OCI-LY7 (cell line): ENCODE measurements at places on chromosomes 12 and 14. TPM values are rescaled to one million over a fixed set of nuclear protein-coding genes. Genes with fewer than 3 reads are reported as not detected.

TEAD4 gene
- total RNA-seq, result not detected in 2 replicates

GPRC5D gene
- total RNA-seq, result not detected in 2 replicates

CCDC196 gene
- not detected in 2 replicates for total RNA-seq

CNTN1 gene
- not detected in 2 replicates for total RNA-seq

P2RX2 gene
- total RNA-seq, result not detected in 2 replicates

SERPINA10 gene
- total RNA-seq, result not detected in 2 replicates

DEPDC4 gene
- total RNA-seq, result 3.4 and 4.1 TPM in 2 replicates

RNF10 gene
- 150 TPM in 2 replicates for total RNA-seq

RNASE3 gene
- not detected in 2 replicates for total RNA-seq

GARIN6 gene
- not detected in 2 replicates for total RNA-seq

IFNG-AS1 gene
- total RNA-seq, result 36.8 and 37.8 TPM in 2 replicates

FAM90A1 gene
- total RNA-seq, result not detected in 2 replicates

DNA sequence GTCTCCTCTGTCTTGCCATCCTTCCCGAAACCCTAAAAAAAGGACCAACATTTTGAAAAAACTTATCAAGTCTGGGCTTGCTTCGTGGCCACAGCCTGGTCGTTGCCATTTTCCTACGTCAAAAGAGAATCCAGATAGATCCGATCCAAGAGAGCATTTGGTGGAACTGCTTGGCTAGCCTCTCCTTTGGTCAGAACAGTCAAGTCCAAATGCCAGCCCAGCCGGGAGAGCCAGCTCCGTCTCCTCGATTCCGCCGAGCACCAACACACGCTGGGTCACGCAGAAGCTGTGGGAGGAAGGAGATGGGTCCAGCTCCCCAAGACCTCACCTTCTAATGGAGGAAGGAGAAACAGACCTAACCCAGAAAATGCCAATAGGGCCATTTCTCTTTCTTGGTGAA lies 9.3 kb upstream of the PRIMA1 start:
- DNase-seq, result no peak

GRCh38 chr12:49187184-49187583 lies 1.7 kb downstream of the TUBA1A start:
- no peak for DNase-seq

DNA sequence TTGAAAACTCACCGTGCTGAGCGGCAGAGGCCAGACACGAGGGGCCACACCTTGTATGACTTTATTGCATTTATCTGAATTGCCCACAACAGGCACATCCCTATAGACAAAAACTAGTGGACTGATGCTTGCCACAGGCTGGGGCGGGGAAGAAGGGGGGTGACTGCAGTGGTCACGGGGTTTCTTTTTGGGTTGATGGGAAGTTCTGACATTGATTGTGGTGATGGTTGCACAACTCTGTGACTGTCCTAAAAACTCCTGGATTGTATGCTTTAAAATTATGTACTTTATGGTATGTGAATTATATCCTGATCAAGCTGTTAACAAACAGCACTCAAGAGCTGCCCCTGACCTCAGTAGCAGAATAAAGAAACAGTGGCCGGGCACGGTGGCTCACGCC lies 25.7 kb downstream of the DHX37 start:
- DNase-seq, result no peak

DNA sequence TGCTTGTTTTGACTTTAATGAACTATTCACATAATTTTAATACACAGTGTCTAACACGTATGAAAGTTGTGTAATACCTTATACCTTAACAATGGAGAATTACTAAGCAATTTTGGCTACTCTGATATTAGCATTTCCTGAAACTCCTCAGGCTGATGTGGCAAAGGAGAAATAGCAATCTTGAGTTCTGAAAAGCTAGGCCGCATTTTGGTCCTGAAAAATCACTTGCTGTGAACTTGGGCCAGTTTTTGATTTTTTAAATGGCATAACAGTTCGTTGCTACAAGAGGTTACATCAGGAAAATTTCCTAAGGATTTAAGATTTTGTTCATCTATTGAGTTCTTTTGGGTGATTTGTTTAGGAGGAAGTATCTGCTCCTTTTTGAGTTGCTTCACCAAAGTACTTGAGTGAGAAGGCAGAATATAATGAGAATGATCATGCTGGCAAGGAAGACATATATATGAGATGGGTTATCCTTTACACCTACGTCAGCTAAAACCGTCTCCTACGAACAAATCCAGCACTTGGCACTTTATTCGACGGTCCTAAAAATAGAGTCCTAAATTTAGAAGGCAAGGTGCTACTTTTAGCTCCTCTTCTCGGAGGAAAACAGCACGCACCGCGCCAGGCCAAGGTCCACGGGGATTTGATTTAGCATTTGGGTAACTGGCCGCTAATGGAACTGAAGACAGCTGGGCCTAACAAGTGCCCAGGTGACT lies 32.2 kb downstream of the MIA2 start:
- no peak for DNase-seq

GRCh38 chr12:57735952-57736740 lies 2.4 kb downstream of the AGAP2 start:
- DNase-seq, result no peak

DNA sequence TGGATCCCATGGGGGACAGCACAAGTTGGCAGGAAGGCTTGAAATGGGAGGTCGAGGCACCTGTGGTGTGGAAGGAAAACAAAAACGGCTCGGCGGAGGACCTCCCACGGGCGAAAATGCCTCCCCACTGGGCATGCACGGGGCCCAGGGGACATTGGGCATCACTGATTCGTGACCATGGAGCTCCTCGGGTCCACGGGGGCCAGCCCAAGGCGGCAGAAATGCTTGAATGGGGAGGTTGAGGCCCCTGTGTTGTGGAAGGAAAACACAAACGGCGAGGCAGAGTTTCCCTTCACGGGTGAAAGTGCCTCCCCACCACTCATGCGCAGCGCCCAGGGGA lies 376.0 kb downstream of the ALG10 start:
- no peak for DNase-seq

DNA sequence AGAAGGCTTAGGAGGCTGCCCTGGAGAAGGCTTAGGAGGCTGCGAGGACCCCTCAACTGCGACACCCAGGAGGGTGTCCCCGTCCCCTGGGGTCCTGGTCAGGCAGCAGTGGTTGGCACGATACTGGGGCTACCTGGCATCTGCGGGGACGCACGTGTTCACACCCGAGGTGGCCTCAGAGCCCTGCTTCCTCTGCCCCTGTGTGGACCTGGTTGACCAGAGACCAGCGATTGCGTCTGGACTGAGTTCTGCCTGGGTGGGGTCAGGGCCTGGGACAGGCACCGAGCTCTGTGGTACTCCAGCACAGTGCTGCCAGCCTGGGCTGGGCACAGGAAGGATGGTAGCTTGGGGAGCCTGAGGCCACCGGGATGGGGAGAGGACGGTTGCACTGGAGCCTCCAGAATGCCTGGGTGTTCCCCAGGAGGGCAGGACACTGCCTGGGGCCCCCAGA lies 735 bp downstream of the ASPG start:
- DNase-seq, result no peak

GRCh38 chr14:53875324-53875897 lies 81.2 kb downstream of the BMP4 start:
- DNase-seq, result no peak

GRCh38 chr14:105422695-105423487 lies 3.3 kb downstream of the MTA1 start:
- no peak for DNase-seq

DNA sequence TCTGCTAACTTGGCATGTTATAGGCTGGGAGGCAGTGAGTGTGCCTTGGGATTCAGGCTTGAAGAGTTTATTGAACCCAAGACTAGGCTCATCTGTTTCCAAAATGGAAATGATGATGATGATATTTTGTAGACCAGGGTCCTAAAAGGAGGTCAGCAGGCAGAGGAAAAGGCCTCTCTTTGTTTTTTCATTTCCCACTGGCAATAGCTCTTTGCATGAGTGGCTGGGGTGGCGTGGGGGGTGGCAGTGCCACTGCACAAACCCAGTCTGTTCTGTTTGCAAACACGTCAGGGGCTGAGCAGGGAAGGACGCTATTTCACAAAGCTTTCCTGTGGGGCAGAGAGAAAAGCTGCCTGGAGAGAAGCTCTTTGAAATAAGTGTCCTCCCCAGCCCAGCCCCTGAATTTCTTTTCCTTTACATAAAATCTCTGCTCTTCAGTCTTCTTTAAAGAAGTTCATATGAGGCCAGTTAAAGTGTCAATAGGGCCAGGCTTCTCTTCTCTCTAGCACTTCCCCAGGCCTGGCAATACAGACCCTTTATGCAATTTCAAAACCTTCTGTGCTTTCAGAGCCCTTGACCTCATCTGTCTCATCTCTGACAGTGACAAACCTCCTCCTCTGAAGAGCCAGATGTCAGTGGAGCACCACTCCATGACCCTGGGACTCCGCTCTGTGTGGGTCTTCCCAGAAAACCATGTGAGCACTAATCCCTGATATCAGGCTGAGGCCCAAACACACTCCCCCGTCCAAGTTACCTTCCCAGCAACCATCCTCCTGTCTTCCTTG lies 72.8 kb downstream of the ZNF664 start:
- no peak for DNase-seq

- DNase-seq, result no peak
Observed at GRCh38 chr12:113899561-113900471, 66.3 kb downstream of the RBM19 start.

GRCh38 chr12:59742841-59743240 lies 147.0 kb downstream of the SLC16A7 start:
- no peak for DNase-seq

GRCh38 chr12:113276946-113277500 lies 55.8 kb downstream of the TPCN1 start:
- no peak for DNase-seq

GRCh38 chr14:104560586-104560945 lies 19.0 kb upstream of the C14orf180 start:
- no peak for DNase-seq

DNA sequence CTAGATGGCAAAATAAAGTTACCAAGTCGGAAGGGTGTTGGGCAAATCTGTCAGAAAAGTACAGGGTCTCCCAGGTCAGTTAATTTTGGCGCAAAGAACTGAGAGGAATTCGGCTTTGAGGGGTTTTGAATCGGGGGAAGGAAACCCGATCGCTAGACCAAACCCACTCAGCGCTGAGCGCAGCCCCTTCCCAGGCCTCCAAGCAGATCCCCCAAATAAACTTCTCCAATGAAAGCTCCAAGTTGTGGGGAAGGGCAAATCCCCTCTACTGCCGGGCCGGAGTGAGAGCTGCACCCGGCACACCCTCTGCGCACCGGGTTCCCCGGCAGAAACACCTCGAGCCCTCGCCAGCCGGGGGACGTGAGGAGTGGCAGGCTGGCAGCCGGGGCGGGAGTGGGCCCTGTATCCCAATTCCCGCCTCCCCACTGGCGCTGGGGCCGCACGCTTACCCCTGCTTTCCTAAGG lies 441 bp downstream of the E2F7 start:
- DNase-seq, result peak; percentile 42

DNA sequence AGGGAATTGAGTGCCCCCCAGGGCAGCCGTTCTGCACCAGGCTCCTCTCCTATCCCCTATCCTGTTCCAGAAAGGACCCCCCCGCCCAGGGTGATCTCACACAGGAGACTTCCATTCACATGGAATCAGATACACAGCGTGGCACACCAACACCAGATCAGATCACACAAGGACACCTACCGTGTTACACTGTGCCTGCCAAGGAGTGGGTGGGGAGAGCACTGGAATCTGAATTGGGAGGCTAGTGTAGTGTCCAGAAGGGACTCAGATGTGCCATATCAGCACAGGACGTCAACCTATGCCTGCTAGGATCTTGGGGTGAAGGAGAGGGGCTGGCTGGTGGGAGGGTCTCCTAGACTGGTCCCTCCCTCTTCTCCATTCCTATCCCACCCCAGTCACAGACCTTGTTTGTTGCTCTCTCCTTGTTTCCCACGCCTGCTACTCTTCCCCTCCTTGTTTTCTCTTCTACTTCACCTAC lies 2.3 kb downstream of the PTMS start:
- DNase-seq, result no peak

DNA sequence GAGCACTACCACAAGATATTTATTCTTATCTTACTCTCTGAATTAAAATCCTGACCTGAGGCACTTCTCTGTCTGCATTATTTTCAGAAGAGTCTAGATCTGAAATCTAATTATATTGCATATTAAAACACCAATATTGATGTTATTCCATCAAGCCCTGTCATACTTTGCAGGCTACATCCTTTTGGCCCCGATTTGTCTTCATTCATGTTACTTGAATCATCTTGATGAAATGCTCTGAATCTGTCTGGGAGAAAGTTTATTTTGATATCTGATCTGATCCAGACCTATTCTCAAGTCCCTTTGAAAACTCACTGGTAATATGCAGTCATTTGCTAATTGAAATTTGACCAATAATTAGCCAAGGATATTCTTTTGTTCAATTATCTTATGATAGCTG lies 79.9 kb downstream of the BBS10 start:
- DNase-seq, result no peak

- DNase-seq, result no peak
Observed at GRCh38 chr12:20486233-20486632, 117.9 kb downstream of the PDE3A start.

DNA sequence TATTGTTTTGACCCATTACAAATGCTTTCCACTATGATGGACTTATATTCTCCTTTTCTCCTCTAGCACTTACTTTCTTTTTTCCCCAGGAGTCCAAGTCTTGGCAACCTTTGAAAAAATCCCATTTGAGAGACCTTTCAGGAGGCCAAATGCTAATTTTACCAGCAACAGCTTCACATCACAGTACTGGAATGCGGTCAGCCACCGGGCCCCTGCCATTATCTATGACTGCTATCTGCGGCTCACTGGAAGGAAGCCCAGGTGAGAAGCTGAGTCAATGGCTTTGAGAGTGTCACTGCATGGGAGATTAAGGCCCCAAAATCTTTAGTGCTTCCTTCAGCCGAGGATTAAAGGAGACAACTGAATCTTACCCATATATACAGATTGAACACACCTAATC lies 64.2 kb downstream of the ERGIC2 start:
- DNase-seq, result no peak

DNA sequence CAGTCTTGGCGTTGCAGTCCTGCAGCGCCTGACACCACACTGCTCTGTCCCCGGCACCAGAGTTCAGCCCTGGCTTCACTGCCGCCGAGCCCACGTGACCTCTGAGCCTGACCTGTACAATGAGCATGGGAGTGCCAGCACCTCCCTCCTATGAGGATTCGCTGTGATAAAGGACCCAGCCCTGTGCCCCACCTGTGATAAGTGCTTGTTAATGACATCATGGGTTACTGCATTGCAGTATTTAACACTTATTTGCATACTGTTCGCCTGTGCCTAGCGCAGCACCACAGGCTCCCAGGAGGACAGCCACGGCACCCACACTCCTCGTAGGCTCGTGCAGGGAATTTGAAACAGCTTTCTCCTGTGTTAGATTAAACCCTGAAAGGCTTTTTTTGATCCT lies 118.2 kb upstream of the GSC start:
- no peak for DNase-seq

DNA sequence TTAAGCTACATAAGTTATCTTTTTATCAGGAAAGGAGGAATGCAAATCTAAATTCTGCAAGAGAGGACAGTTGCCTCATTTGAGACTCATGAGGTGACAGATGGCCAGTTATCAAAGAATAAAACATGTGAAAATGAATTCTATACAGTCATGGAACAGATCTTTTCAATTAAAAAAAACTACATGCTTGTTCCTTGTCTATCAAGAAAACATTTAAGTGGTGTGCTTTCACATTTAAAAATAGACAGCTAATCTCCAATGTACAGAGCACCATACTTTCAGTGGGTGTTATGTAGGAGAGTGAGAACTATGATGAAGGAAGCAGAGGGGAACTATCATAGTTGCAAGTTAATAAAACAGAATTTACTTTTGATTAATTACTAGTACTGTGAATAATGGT lies 76.7 kb upstream of the TTC7B start:
- no peak for DNase-seq

- no peak for DNase-seq
Observed at GRCh38 chr14:31465111-31465510, 7.8 kb upstream of the DTD2 start.

- DNase-seq, result no peak
Observed at GRCh38 chr12:165862-166368, 48.0 kb downstream of the SLC6A12 start.

GRCh38 chr12:108305520-108305919 lies 33.6 kb downstream of the CMKLR1 start:
- no peak for DNase-seq
